ENCODE measurements at places on chromosomes 1 and 21.

- no peak for DNase-seq
Observed at GRCh38 chr1:172154551-172154950, 265.9 kb upstream of the C1orf105 start.

DNA sequence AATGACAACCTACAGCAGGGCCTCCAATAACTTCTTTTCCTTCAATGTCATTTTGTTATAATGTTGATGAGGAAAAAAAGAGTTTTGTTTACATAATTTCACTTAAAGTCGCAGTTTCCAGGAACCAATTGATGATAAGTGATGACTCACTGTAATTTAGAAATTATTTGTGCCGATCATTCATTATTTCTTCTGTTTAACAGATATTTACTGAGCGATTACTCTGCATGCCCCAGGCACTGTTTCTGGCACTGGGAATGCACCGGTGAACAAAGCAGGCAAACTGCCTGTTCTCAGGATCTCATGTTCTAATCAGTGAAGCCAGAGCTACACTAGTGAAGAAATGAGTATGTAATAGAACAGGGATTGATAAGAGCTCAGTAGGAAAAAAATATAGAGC lies 403.4 kb downstream of the NTNG1 start:
- DNase-seq = no peak

DNA sequence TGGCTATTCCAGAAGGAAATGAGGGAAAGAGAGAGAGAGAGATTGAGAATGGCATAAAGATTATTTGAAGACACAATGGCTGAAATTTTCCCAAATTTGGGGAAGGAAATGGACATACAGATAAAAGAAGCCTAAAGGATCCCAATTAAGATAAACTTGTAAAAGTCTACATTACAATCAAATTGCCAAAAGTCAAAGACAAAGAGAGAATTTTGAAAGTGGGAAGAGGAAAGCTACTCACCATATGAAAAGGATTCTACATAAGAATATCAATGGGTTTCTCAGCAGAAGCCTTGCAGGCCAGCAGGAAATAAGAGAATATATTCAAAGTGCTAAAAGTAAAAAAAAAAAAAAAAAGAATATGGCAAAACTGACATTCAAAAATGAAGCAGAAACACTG lies 233.0 kb upstream of the NFIA start:
- DNase-seq = no peak

- no peak for DNase-seq
Observed at GRCh38 chr1:26278724-26279455, 996 bp upstream of the SH3BGRL3 start.

DNA sequence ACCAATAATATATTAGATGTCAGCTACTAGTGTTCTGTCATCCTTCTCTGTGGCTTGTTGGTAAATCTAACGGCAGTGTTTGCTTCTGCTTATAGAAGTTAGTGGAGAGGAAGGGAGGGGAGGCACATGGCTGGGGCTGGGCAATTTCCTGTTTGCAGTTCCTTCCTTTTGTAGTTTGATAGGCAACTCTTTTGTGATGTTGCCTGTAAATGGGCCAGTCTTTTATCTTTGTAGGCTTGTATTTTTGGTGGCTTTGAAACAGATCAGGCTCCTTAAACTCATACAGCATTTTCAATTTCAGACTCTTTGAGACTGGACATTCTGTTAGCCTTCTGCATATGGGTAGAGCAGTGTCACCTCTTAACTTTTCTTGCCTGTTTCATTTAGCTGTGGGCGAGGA lies 48.1 kb downstream of the CDC14A start:
- DNase-seq = peak; percentile 78

DNA sequence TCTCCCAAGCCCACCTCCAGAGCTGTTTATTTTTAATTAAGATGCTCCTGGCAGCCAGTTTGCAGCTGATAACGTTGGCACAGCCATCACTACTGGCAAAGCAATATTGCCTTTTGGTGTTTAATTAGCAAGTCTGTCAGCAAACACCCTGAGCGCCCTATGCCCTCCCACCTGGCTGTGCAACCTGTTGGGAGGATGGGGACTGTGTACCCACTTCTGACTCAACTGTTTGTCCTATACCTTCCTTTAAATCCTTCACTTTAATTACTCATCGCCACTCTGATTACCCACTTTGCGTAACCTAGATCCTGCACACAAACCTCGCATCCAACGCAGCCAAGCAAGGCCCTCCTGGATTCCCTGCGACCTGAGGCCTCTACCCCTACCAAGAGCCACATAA lies 67.1 kb downstream of the BCAR3 start:
- DNase-seq = no peak

DNA sequence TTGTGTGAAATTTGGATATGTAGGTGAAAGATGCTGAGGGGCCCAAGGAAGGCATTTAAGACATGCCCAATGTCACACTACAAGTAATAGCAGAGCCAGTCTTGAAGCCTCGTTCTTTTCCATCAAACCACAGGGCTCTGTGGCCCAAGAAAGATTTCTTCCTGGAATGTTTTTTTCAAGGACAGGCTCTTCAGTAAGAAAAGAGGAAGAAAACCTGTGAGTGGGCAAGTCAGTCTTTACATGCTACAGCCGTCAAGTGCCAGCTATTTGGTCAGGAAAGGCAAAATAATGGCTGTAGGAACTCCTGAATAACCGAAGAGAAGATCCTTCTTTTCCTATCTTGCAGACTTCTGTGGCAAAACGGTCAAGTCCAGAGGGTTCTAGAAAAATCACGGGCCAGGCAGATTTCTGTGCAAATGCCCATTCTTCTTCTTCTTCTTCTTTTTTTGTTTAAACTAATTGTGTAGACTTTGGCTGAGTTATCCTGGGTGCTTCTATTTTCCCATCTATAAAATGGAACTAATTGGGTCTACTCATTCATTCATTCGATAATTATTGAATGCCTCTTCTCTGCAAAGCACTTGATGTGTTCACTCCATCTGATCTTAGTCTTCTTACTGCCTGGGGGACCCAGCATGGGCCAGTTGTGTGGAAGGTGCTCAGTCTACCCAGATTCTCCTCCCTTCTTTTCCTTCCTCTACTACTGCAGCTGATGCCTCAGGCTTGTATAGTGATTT lies 1.9 kb upstream of the ID3 start:
- no peak for DNase-seq

- DNase-seq = no peak
Observed at GRCh38 chr21:45885597-45885929, 96.0 kb upstream of the COL6A1 start.

- peak; percentile 68 for DNase-seq
Observed at GRCh38 chr1:206581571-206581981, 30.7 kb downstream of the EIF2D start.

GRCh38 chr1:16184557-16185303 lies 27.7 kb downstream of the ARHGEF19 start:
- DNase-seq = no peak

DNA sequence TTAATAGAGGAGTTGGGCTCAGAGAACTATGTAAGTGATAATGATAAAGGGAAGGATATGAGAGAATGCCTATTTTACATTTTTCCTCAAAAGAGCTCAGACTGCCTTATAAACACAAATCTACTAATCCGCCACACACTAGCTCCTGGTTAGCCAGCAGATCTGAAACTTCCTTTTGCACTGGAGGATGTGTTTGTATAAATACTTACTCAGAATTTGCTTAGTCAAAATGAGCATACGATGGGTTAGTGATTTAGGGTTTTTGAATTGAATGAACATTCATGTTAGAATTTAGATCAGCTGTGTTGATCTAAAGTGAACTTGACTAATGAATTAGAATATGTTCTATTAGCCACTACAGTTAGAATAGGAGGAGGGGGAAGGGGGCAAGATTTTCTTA lies 9.1 kb upstream of the IER5 start:
- DNase-seq = no peak

DNA sequence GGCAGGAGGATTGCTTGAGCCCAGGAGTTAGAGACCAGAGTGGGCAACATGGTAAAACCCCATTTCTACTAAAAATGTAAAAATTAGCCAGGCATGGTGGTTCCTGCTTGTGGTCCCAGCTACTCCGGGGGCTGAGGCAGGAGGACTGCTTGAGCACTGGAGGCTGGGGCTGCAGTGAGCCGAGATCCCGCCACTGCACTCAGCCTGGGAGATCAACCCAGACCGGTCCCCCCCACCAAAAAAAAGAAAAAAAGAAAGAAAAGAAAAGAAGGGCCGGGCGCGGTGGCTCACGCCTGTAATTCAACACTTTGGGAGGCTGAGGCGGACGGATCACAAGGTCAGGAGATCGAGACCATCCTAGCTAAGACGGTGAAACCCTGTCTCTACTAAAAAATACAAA lies 1.8 kb upstream of the GMEB1 start:
- no peak for DNase-seq

GRCh38 chr1:241606544-241606943 lies 33.6 kb downstream of the CHML start:
- DNase-seq = no peak

DNA sequence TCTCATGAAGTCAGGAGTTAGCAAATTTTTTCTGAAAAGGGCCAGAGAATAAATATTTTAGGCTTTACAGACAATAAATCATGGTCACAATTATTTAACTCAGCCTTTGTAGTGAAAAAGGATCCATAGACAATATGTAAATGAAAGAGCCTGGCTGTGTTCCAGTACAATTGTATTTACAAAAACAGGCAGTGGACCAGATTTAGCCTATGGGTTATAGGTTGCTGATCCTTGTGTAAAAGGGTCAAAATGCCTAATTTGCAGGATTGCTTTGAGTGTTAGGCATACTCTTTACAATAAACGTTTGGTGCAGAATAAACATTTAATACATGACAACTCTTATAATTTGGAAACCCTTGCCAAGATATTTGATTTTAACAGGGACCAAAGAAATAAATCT lies 6.5 kb downstream of the SLAMF7 start:
- DNase-seq = no peak

DNA sequence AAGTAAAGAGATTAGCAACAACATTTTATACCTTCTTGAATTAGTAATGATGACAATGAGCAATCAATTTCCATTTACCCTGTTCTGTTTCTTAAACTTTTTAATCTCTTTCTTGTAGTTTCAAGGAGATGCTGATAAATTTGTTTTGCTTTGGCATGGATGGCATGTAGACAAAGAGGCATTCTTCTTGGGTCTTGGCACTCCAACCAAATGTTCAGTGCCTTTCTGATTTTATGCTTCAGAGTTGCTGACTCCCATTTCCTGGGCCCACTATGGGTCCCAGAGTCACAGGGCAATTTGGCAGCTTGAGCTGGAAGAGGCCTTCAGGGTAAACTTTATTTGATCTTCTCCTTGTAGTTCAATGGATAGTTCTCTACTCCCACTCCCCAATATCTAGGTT lies 42.1 kb upstream of the OSBPL9 start:
- DNase-seq = no peak

DNA sequence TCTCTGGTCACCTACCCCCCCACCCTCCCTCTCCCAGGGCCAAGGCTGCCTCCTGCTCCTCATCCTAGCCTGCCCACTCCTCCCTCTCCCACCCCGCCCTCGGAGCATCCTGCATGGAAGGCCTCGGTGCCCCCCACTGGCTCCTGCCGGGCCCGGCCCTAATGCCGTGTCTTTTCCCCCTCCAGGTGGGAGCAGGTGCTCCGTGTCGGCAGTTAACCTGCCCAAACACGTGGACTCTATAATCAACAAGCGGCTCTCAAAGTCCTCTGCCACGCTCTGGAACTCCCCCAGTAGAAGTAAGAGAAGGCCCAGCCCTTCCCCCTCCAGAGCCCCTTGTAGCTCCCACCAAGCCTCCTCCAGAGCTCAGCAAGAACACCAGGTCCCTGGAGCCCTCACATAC lies 18.8 kb downstream of the MAP7D1 start:
- no peak for DNase-seq

DNA sequence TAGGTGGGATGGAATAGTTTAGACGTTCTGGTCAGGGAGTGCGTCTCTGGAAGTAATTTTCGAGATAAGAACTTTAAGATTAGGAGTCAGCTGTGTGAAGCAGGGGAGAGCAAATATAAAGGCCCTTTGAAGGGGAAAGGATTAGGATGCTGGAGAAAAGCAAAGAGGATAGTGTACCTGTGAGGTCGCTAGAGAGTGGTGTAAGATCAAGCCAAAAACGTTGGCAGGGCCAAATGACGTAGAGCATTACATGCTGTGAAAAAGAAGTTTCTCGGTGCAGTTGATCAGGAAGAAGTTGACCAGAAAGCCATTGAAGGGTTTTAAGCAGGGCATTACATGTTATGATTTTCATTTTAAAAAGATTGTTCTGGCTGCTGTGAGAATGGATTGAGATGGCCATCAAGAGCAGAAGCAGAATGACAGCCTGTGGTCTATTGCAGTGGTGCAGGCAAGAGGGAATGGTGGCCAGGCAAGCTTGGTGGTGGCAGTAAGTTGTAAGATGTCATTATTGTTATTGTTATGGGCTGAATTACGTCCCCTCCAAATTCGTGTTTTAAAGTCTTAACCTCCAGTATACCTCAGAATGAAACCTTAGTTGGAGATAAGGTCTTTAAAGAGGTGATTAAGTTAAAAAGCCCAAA lies 113.6 kb upstream of the KIF26B start:
- DNase-seq = no peak

DNA sequence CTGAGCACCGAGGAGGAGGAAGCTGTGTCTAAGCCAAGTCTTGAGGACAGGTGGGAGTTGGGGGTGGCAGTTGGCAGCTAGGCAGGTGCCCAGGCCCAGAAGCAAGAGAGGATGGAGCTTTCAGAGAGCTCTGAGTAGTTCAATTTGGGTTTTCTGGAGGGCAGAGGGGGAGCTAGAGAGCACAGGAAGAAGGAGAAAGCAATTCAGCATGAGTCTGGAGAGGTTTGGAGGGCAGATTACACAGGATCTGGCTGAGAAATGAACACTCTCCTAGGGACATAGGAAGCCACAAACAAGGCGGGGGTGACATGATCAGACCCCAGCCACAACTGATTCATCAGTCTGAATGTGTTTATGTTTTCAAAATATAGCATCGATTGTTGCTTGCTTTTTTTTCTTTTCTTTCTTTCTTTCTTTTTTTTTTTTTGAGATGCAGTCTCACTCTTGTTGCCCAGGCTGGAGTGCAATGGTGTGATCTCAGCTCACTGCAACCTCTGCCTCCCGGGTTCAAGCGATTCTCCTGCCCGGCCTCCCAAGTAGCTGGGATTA lies 23.8 kb downstream of the PTPRF start:
- DNase-seq = no peak

GRCh38 chr21:20662514-20662913 lies 335.7 kb upstream of the NCAM2 start:
- DNase-seq = no peak

GRCh38 chr1:101974599-101975274 lies 22.0 kb downstream of the OLFM3 start:
- no peak for DNase-seq

GRCh38 chr1:244092293-244092963 lies 41.3 kb downstream of the ZBTB18 start:
- no peak for DNase-seq

- DNase-seq = peak; percentile 15
Observed at GRCh38 chr1:50976890-50977574, 7.0 kb downstream of the CDKN2C start.

GRCh38 chr21:41825216-41825615 lies 53.9 kb downstream of the PRDM15 start:
- no peak for DNase-seq

GRCh38 chr1:27966402-27967105 lies 6.8 kb downstream of the XKR8 start:
- DNase-seq = no peak
